NCI-H187 (cell line): ENCODE measurements at places on chromosomes 16 and 17.

GRCh38 chr16:14564861-14565687, 65.0 kb downstream of the PARN start:
- no peak for DNase-seq

- no peak for DNase-seq
Observed at GRCh38 chr17:56297184-56297583, 143.9 kb downstream of the ANKFN1 start.

- DNase-seq, result no peak
Observed at GRCh38 chr17:70678889-70679288, 509.6 kb downstream of the KCNJ2 start.

DNA sequence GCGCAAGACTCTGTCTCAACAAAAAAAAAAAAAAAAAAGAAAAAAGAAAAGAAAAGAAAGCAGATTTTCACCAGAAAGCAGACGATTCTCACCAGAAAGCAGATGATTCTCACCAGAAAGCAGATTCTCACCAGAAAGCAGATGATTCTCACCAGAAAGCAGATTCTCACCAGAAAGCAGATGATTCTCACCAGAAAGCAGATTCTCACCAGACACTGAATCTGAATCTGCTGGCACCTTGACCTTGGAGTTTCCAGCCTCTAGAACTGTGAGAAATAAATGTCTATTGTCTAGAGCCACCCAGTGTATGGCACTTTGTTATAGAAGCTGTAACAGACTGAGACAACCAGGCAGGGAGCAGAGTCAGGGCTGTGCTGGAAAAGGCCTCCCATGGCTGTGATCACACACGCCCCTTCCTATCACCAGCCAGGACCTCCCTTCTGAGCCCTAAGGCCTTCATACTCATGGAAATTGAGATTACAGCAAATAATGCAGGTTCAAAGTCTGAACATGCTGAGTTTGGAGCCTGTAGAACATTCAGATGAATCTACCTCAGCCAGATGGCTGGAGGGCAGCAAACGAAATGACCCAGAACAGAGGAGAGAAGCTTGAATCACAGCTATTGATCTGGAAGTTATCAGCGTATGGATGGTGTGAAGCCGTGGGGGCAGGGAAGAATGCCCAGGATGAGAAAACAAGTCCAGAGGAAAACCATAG, 309.3 kb downstream of the SLC39A11 start:
- DNase-seq, result no peak

- DNase-seq, result no peak
Observed at GRCh38 chr17:2369551-2370210, 31.2 kb downstream of the MNT start.

GRCh38 chr17:53912117-53912516, 89.4 kb downstream of the KIF2B start:
- no peak for DNase-seq

GRCh38 chr17:1616101-1616500, 12.5 kb downstream of the SLC43A2 start:
- no peak for DNase-seq

GRCh38 chr17:17741349-17742023, 60.2 kb downstream of the RAI1 start:
- no peak for DNase-seq

GRCh38 chr16:11135464-11135973, 120.5 kb downstream of the SOCS1 start:
- no peak for DNase-seq

- no peak for DNase-seq
Observed at GRCh38 chr17:40448213-40448638, 5.0 kb downstream of the IGFBP4 start.
